HFFc6 (cell line): ENCODE measurements at places on chromosomes 2 and 18. TPM values are rescaled to one million over a fixed set of nuclear protein-coding genes. Genes with fewer than 3 reads are reported as not detected.

GRCh38 chr2:237998530-237998929 is 31.7 kb downstream of the UBE2F start:
- DNase-seq = no peak
- peaks cover 14% of the 10 kb centered on the region for H3K36me3 ChIP-seq
- no peaks in the 10 kb centered on the region for H3K27me3 ChIP-seq
- H3K27ac ChIP-seq = no peak overlapping the region
- H3K4me1 ChIP-seq = peaks cover 16% of the 10 kb centered on the region

DNA sequence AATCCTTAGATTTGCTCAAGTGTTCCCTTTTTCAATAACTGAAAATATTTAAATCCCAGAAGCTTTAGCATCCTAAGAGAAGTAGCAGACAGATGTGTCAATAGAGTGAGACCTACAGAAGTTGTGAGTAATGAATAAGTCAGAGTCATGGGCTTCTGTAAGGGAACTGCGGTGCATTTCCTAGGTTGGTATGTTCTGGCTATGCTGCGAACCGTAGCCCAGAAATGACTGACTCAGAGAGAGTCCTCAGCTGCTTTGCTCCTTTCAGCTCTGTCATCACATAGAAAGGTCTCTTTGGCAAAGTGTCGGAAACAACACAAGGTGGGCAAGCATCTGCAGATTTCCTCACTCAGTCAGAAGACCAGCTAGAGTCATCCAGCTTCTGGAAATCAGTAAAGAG is 297.1 kb downstream of the ARHGAP15 start:
- H3K36me3 ChIP-seq = no peaks in the 10 kb centered on the region; the same call in 1 of the 2 replicates
- peaks cover 77% of the 10 kb centered on the region for H3K4me1 ChIP-seq
- H3K27me3 ChIP-seq = no peaks in the 10 kb centered on the region; the same call in 1 of the 2 replicates
- peak overlapping the region; percentile 85 for H3K27ac ChIP-seq
- peak overlapping the region; percentile 11; the same call in 1 of the 2 replicates for H3K4me3 ChIP-seq

- H3K4me1 ChIP-seq = peaks cover 53% of the 10 kb centered on the region
- no peak overlapping the region; the same call in 1 of the 2 replicates for H3K27ac ChIP-seq
- H3K36me3 ChIP-seq = peaks cover 12% of the 10 kb centered on the region
- DNase-seq = peak; percentile 51
- no peaks in the 10 kb centered on the region; the same call in none of the 2 replicates for H3K27me3 ChIP-seq
Measured at GRCh38 chr18:42053188-42053781, 98.3 kb downstream of the PIK3C3 start.

MOGAT1 gene
- not detected in 3 replicates for total RNA-seq

GRCh38 chr2:104857262-104858005 is 3.5 kb downstream of the POU3F3 start:
- H3K4me3 ChIP-seq = peak overlapping the region; percentile 70
- H3K27me3 ChIP-seq = peaks cover 57% of the 10 kb centered on the region
- H3K4me1 ChIP-seq = peaks cover 17% of the 10 kb centered on the region
- H3K36me3 ChIP-seq = peaks cover 9% of the 10 kb centered on the region; the same call in 1 of the 2 replicates
- no peak overlapping the region for H3K27ac ChIP-seq

GRCh38 chr18:50439460-50440015 is 64.7 kb downstream of the SKA1 start:
- no peaks in the 10 kb centered on the region for H3K36me3 ChIP-seq
- DNase-seq = no peak
- no peak overlapping the region for H3K4me3 ChIP-seq
- peaks cover 3% of the 10 kb centered on the region; the same call in 1 of the 2 replicates for H3K27me3 ChIP-seq

DNA sequence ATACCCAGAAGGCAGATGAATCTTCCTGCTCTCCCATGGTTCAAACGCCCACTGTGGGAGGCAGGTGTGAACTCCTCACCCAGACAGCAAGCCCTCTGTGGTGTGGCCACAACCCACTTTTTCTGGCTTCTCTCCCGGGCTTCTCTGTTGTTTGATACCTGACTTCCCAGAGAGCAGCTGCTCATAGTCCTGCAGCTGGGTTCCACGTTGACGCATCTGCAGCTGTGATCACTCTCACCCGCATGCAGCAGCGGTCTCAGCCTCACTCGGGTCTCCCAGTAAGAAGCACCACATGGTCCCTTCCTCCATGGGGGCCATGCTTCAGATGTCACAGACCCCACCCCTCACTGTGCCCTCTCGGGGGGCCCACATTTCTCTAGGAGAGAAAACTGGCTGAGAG is 3.5 kb downstream of the ASPRV1 start:
- DNase-seq = no peak
- no peak overlapping the region for H3K27ac ChIP-seq
- H3K27me3 ChIP-seq = peaks cover 45% of the 10 kb centered on the region

NXPH2 gene
- total RNA-seq = not detected in 2 replicates

DNA sequence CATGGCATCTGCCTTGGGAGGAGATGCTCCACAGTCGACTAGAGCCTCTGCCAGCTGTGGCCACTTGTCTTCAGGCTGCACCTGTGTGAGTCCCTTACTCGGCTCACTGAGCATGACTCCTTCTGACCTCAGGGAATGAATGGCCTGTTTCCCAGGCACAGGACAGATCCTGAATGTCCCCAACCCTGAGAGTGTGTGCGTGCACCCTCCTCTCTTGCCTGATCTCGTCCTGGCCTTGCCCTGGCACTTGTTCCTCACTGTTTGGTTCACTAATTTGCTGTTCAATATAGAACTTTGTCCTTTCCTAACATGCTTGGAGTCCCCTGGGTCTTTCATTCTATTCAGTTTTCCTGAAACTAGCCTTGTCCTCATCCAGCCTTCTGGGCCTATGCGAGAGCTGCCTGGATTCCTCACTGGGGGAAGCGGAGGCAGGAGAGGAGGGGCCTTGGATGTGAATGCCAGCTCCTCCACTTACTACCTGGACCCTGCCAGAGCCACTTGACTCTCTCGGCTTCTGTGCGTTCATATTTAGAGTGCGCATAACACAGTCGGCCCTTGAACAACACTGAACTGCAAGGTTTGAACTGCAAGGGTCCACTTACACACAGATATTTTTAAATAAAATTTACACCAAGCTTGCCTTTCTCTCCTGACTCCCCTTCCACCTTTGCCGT is 184.8 kb downstream of the ACKR3 start:
- H3K27ac ChIP-seq = no peak overlapping the region
- no peak overlapping the region for H3K4me3 ChIP-seq
- peaks cover 3% of the 10 kb centered on the region; the same call in 1 of the 2 replicates for H3K4me1 ChIP-seq
- DNase-seq = no peak
- peaks cover 24% of the 10 kb centered on the region for H3K27me3 ChIP-seq

- no peaks in the 10 kb centered on the region; the same call in 1 of the 2 replicates for H3K4me1 ChIP-seq
- no peak for DNase-seq
- no peak overlapping the region for H3K27ac ChIP-seq
- peaks cover 12% of the 10 kb centered on the region for H3K27me3 ChIP-seq
- no peaks in the 10 kb centered on the region for H3K36me3 ChIP-seq
Measured at GRCh38 chr2:232666051-232666805, 30.9 kb upstream of the GIGYF2 start.

GRCh38 chr2:230793572-230794359 is 71.0 kb upstream of the ITM2C start:
- peaks cover 59% of the 10 kb centered on the region for H3K36me3 ChIP-seq
- peak overlapping the region; percentile 80 for H3K4me3 ChIP-seq
- peak overlapping the region; percentile 99 for H3K27ac ChIP-seq
- H3K4me1 ChIP-seq = peaks cover 49% of the 10 kb centered on the region; the same call in 1 of the 2 replicates
- DNase-seq = peak; percentile 99

- no peak for DNase-seq
- no peak overlapping the region for H3K27ac ChIP-seq
- no peaks in the 10 kb centered on the region for H3K4me1 ChIP-seq
- H3K4me3 ChIP-seq = no peak overlapping the region
Measured at GRCh38 chr18:40532046-40532445, 1423.0 kb upstream of the PIK3C3 start.

- H3K36me3 ChIP-seq = peaks cover 10% of the 10 kb centered on the region; the same call in 1 of the 2 replicates
- DNase-seq = no peak
- H3K27ac ChIP-seq = no peak overlapping the region
- H3K27me3 ChIP-seq = peaks cover 8% of the 10 kb centered on the region
Measured at GRCh38 chr2:230319211-230319862, 7.7 kb upstream of the SP140L start.

GRCh38 chr2:238412067-238412767 is 14.5 kb upstream of the ASB1 start:
- H3K27ac ChIP-seq = no peak overlapping the region
- H3K4me3 ChIP-seq = no peak overlapping the region
- H3K36me3 ChIP-seq = peaks cover 17% of the 10 kb centered on the region

DNA sequence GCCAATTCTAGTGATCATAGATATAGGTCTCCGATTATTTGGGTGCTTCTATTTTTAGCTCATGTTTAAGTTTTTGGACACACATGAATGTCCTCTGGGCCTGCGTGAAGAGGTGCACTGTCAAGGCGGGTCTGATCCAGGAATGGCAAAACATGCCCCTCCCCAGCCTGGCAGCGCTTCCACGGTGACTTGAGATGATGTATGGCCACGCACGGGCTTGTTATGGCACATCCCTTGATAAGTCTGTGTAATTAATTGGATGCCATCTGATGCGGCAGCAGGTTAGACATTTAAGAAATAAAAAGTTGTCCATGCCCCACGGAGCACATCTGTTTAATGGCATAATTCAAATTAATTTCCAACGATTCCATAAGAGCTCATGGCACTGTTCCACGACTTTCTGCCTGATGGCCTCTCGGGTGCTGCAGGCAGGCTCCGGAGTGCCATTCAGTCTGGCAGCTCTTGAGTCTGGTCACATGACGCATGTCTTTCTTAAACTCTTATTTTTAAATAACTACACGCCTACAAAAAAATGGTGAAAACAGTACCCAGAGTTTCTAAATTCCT is 151.4 kb downstream of the ACKR3 start:
- H3K4me3 ChIP-seq = no peak overlapping the region
- no peak overlapping the region for H3K27ac ChIP-seq
- DNase-seq = no peak
- peaks cover 9% of the 10 kb centered on the region for H3K27me3 ChIP-seq
- H3K36me3 ChIP-seq = no peaks in the 10 kb centered on the region
- H3K4me1 ChIP-seq = no peaks in the 10 kb centered on the region

- peaks cover 16% of the 10 kb centered on the region for H3K4me1 ChIP-seq
- no peak overlapping the region for H3K27ac ChIP-seq
- H3K27me3 ChIP-seq = peaks cover 16% of the 10 kb centered on the region
- no peak overlapping the region for H3K4me3 ChIP-seq
- DNase-seq = no peak
Measured at GRCh38 chr2:98759827-98760625, 29.1 kb upstream of the MGAT4A start.

GRCh38 chr2:10915236-10915635 is 3.5 kb downstream of the KCNF1 start:
- H3K27ac ChIP-seq = no peak overlapping the region
- H3K4me3 ChIP-seq = no peak overlapping the region
- H3K36me3 ChIP-seq = no peaks in the 10 kb centered on the region
- H3K4me1 ChIP-seq = peaks cover 6% of the 10 kb centered on the region; the same call in 1 of the 2 replicates
- DNase-seq = no peak
- H3K27me3 ChIP-seq = peaks cover 25% of the 10 kb centered on the region

DNA sequence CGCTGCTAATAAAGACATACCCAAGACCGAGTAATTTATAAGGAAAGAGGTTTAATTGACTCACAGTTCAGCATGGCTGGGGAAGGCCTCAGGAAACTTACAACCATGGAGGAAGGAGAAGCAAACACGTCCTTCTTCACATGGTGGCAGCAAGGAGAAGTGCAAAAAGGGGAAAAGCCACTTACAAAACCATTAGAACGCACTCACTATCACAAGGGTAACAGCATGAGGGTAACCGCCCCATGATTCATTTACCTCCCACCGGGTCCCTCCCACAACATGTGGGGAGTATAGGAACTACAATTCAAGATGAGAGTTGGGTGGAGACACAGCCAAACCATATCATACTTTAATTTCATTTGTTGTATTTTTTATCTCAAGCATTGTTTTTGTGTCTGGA is 67.5 kb downstream of the ATP9B start:
- H3K27ac ChIP-seq = no peak overlapping the region
- H3K27me3 ChIP-seq = no peaks in the 10 kb centered on the region; the same call in 1 of the 2 replicates
- no peaks in the 10 kb centered on the region for H3K4me1 ChIP-seq
- H3K36me3 ChIP-seq = 0 out of 2 replicates have a peak, but pooled peaks cover 4% of the 10 kb centered on the region
- no peak overlapping the region for H3K4me3 ChIP-seq
- DNase-seq = no peak

DNA sequence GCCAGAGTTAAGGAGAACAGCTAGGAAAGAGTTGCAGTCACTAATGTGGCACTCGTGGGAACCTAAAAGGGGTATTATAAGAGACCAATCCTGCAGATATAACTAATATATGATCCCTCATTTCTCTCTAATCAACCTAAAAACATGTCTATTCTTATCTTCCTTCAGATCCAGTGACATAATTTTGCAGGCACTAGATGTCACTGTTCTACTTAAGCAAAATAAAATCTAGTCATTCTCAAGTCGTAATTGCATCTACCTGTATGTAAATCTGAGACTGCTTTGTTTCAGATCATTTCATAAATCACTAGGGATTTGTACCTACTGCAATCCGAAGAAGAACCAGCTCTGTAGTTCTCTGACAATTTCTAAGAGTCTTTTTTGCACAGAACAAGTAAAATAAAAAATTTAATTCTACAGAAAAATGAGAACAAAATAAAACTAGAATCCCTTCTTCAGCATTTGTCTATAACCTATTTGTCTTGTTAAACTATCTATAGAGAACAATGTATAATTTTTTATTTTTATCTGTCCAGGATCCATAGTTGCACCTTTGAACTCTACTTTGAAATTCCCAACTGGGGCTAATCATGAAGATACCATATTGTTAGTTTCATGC is 56.5 kb upstream of the ERBB4 start:
- H3K27ac ChIP-seq = no peak overlapping the region
- H3K4me3 ChIP-seq = peak overlapping the region; percentile 51; the same call in 1 of the 2 replicates
- no peaks in the 10 kb centered on the region for H3K36me3 ChIP-seq
- DNase-seq = peak; percentile 28
- peaks cover 35% of the 10 kb centered on the region for H3K4me1 ChIP-seq
- peaks cover 3% of the 10 kb centered on the region for H3K27me3 ChIP-seq

DNA sequence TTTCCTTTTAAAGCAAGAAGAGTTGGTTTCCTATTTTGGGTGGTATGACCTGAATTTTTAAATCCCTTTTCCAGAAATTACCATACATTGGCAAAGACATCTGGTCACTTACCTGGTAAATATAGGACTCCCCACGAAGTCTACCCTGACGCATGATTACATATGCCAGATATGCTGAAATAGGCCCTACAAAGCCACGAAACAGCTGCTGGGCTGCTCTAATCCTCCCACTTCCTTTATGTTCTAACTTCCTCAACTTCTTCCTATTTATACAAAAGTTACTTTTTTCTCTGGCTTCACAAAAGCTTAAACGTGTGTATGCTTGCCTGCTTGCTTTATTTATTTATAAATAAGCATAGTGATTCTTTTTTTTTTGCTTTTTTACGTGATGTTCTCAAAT is 186.0 kb upstream of the EPHA4 start:
- no peak for DNase-seq
- no peaks in the 10 kb centered on the region for H3K36me3 ChIP-seq
- H3K4me1 ChIP-seq = no peaks in the 10 kb centered on the region
- no peak overlapping the region for H3K4me3 ChIP-seq
- H3K27me3 ChIP-seq = no peaks in the 10 kb centered on the region; the same call in 1 of the 2 replicates

SERPINB11 gene
- not detected in 3 replicates for total RNA-seq

DNA sequence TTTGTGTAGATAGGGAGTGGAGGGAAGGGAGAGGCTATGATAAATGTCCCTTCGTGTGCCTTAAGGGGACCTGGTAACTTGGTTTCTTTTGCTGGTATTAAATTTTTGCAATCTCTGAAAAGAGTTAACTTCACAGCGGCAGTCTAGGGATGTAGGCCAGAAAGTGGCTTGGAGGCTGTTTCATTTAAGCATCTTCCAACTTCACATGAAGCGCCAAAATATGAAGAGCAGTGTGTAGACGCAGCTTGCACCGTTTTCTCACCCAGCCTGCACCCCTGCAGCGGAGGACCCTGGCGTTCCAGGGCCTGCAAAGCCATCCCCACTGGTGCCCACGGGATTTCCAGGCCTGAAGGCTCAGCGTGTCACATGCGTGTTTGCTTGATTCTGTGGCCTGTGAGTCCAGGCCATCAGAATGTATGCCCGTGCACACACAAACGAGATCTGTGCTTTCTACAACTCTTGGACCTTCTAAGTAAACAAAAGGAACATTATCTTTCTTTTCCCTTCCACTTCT is 87.2 kb upstream of the EPB41L3 start:
- H3K4me1 ChIP-seq = no peaks in the 10 kb centered on the region
- no peak overlapping the region for H3K27ac ChIP-seq
- H3K4me3 ChIP-seq = no peak overlapping the region
- no peaks in the 10 kb centered on the region; the same call in 1 of the 2 replicates for H3K36me3 ChIP-seq
- peaks cover under 1% of the 10 kb centered on the region; the same call in 1 of the 2 replicates for H3K27me3 ChIP-seq
